Myocyte (in vitro differentiated cells): ENCODE measurements at places on chromosomes 7 and 10. TPM values are rescaled to one million over a fixed set of nuclear protein-coding genes. Genes with fewer than 3 reads are reported as not detected.

The ARF5 gene
- 286 and 353 TPM in 2 replicates for total RNA-seq

The CREM gene
- 75.2 and 78.4 TPM in 2 replicates for total RNA-seq

The ACTA2 gene
- total RNA-seq, result 1,010 and 1,436 TPM in 2 replicates

The MLXIPL gene
- 10.6 and 18.6 TPM in 2 replicates for total RNA-seq

The SPDYE18 gene
- total RNA-seq, result not detected in 2 replicates

The SDHAF3 gene
- 18.0 and 26.7 TPM in 2 replicates for total RNA-seq

The PSMA2 gene
- total RNA-seq, result 145 and 162 TPM in 2 replicates

The MGMT gene
- 18.7 and 20.9 TPM in 2 replicates for total RNA-seq

The WNT8B gene
- total RNA-seq, result not detected in 2 replicates

The TRPV5 gene
- total RNA-seq, result not detected in 2 replicates

The TCAF1 gene
- total RNA-seq, result 96.8 and 109 TPM in 2 replicates

The CPA5 gene
- total RNA-seq, result 0.16 and 0.21 TPM in 2 replicates

The EN2 gene
- 0.91 and 1.7 TPM in 2 replicates for total RNA-seq

DNA sequence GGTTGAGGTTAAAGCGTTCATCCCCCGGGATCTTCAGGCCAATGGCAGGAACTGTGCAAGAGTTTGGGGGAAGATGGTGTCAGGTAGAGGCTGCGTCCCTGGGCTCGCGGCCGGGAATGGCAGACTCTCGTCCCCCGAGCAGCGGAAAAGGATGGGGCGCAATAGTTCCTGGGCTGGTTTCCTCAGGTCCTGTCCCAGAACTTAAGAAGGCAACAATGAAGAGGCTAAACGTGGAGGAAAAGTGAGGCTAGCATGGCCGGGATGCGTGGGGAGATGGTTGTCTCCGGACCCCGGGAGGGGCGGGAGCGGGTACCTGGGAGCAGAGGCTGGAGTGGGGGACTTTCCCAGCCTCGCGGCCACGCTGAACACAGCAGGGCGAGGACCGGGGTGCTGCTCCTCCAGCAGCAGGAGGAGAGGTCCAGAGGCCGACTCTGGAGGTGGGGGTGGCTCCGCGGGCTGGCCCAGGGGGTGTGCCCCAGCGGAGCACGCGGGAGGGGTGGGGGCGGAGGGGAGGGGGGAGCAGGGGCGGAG lies 882 bp downstream of the IRF5 start:
- peak; percentile 13 for DNase-seq

DNA sequence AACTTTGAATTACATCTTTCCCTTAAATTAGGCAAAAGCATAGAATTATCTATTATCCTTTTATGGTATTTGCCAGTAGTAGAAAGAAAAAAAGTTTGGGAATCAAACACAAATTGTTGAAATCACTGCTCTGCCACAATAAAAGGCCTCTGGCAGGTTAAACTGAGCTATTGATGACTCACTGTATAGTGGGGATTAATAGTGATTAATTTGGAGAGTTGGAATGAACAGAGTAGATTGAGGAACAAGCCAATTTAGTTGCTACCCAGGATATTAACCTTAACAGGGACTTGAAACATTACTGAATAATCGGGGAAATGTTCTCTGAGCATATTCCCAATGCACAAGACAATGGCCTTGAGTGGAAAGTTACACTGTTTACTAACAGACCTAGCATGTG lies 33.1 kb downstream of the MASTL start:
- no peak for DNase-seq

GRCh38 chr7:28093623-28094232 lies 86.9 kb downstream of the JAZF1 start:
- DNase-seq, result peak; percentile 91

- no peak for DNase-seq
Measured at GRCh38 chr10:71471957-71472365, 75.2 kb downstream of the CDH23 start.

- no peak for DNase-seq
Measured at GRCh38 chr7:146366938-146367337, 250.3 kb downstream of the CNTNAP2 start.

- no peak for DNase-seq
Measured at GRCh38 chr10:2951235-2951835, 116.0 kb upstream of the PFKP start.

DNA sequence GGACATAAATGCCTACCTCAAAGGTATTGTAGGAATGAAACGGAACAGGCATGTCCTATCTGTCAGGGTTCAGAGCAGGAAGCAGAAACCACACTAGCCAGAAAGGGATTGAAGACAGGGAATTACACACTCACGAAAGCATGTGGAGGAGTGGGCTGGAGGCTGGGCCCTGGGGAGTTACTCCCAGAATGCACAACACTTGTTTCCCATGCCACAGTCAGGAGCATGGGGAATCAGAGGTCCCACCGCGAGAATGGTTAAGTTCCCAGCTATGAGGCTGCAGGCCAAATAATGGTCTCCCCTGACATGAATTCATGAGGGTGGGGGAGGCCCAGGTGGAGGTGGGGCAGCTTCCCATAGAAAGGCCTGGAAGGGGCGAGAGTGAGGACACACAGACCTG lies 212.7 kb downstream of the HERPUD2 start:
- DNase-seq, result peak; percentile 6

DNA sequence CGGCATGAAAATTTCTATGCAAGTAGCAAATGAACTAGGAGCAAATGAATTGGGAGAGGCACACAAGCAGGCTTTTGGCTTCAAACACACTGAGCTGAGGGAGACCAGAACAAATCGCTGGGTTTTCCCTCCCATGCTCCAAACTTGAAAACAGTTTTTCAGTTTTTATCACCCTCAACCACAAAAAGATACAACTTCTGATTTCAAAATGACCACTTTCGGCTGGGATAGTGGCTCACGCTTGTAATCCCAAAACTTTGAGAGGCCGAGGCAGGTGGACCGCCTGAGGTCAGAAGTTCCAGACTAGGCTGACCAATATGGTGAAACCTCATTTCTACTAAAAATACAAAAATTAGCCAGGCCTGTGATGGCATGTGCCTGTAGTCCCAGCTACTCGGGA lies 9.0 kb upstream of the CHUK start:
- DNase-seq, result no peak

- no peak for DNase-seq
Measured at GRCh38 chr7:150657526-150657925, 25.3 kb upstream of the GIMAP6 start.

DNA sequence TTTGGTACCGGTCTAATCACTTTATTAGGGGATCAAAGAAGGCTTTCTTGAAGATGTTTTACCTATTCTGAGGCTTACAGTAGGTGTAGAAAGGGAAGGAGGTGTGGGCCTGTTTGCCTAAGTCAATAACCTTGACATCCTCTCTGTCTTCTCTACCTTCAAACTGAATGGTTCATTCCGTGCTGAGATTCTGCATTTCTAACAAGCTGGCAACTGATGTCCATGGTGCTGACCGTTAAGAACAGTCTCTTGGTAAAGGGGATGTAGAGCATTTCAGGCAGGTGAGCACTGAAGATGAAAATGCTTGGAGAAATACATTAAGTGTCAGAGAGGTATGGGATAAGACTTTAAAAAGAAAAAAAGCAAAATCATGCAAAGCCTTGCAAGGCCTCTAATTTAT lies 51.5 kb upstream of the DGKB start:
- DNase-seq, result peak; percentile 18

DNA sequence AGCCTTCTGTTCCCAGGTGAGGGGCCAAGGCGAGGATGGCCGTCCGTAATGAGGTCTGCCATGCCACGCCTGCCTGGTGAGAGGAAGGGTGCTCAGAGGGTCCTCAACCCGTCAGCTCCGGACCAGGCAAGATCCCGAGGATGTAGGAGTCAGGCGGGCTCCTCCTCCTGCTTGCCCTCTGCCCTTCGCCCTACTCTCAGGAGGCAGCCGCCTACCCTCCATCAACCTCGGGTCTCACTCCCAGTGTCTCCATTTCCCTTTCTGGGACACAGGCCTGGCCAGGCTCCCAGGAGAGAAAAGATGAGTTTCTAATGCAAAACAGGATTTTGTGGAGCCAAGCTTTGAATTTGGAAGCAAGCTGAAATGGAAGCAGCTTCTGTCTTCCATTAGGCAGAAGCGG lies 184.0 kb downstream of the PTPN20 start:
- DNase-seq, result no peak

- DNase-seq, result no peak
Measured at GRCh38 chr10:63711361-63711760, 190.2 kb downstream of the REEP3 start.

GRCh38 chr10:34432589-34432988 lies 382.5 kb downstream of the PARD3 start:
- no peak for DNase-seq

DNA sequence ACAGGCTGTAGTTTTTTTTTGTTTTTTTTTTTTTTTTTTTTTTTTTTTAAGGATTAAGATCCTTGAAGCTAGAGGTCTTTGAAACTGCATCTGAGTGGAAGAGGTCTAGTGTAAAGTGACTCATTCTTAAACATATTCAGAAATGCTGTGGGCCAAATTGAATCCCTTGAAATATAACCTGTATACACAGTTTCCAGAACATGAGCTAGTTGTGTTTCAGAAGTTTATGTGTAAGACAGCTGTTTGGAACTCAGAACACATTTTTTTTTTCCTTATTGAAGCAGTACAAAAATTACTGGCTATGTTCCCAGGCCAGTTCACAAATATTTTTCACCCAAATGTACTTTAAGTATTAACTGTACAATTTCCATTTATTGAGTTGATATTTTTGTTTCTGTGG lies 67.9 kb downstream of the PPP1R9A start:
- peak; percentile 63 for DNase-seq

DNA sequence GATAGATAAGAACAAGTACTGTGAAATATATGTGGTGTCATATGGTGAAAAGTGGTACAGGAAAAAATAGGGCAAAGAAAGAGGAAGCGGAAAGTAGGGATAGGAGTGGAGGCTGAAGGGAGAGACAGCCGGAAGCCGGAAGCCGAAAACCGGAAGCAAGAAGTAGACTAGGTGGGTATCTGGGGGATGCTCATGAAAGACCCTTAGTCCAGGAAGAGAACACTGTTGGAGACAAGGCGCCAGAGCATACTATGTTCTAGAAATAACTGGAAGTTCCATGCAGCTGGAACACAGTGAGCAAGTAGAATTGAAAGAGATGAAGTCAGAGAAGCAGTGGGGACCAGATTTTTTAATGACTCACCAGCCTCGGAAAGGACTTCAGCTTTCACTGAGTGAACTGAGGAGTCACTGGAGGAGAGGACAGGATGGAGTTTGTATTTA lies 22.5 kb downstream of the ST8SIA6 start:
- peak; percentile 36 for DNase-seq

- DNase-seq, result peak; percentile 78
Measured at GRCh38 chr7:44824894-44825526, 22.9 kb downstream of the H2AZ2 start.

GRCh38 chr7:23654508-23654907 lies 25.5 kb upstream of the FAM221A start:
- DNase-seq, result peak; percentile 34

DNA sequence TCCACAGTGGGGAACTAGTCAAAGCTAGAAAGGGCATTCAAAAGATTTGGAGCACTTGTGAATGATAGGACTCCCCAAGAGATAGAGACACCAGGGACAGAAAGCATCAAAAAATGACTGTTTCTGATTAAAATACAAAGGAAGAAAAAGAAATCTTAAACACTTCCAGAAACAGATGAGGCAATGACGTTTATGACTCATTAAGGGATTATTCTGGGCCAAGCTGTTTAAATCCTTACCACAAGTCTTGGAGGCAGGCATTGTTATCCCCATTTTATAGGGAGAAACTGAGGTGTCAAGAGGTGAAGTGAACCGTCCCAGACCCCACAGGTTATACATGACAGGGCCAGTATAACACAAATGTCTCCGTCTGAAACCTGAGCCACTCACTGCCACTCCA lies 68.3 kb upstream of the AMPH start:
- no peak for DNase-seq

DNA sequence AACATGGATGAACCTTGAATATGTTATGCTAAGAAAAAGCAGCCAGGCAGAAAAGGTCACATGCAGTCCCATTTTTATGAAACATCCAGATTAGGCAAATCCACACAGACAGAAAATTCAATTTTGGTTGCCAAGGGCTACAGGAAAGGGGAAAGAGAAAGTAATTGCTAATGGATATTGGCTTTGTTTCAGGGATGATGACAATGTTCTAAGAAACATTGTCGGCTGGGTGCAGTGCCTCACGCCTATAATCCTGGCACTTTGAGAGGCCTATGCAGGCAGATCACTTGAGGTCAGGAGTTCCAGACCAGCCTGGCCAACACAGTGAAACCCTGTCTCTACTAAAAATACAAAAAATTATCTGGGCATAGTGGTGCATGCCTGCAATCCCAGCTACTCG lies 23.0 kb downstream of the ZNF33B start:
- no peak for DNase-seq

DNA sequence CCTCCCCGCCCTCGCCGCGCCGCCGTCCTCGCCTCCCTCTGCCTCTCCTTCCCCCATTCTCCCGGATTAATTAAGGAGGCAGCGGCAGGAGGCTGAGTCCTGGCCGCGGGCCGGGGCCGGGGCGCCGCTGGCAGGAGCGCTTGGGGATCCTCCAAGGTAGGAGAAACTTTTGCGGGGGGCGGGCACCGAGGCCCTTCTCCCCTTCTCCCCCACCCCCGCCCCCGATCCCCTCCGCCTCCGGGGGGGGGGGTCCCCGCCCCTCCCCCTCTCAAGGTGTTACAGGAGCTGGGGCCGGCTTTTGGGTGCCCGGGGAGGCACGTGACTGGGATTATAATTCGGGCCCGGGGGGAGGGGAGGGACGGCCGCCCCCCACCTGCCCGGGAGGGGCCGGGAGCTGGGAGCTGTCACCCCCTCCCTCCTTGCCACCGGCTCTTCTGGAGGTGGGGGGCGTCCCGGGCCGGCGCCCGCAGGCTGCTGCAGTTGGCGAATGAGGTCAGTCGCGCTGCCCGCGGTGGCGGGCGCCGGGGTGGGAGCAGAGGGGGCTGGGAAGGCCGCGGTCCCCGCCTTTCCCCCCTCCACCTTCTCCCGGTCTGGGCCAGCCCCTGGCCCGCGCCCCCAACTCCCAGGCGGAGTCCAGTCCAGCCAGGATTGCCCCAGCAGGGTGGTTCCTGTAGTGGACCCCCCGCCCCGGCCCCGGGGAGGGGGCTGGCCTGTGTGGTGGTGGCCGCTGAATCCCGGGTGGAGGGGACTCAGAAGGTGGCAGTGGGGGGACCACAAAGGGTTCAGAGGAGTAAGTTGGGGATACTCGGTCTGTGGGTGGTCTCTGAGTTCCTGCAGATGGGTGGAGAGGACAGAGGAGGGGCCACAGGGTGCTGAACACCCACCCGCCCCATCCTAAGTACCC lies 567 bp downstream of the GTF2IRD1 start:
- peak; percentile 62 for DNase-seq

GRCh38 chr7:73647725-73648592 lies 19.7 kb upstream of the VPS37D start:
- DNase-seq, result no peak

DNA sequence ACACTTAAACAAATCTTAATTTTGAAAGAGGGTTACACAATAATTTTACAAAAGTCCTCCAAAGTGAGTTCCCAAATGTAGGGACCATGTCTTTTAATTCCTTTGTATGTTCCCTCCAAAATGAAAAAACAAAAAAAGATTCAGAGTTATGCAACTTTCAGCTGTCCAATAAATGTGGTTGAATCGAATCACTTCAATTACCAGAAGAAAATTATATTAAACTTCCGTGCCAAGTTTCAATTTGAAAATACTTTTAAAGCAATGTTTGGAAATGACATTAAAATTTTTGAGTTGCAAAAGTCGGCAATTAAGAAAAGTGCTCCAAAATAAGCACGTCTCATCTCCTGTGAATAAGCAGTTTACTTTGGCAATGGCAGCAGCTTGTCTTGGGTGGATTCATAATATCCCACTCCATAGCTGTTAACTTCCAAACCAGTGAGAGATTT lies 60.3 kb upstream of the C1GALT1 start:
- DNase-seq, result no peak

- DNase-seq, result no peak
Measured at GRCh38 chr7:117217106-117218035, 105.5 kb downstream of the WNT2 start.

GRCh38 chr7:20545016-20545415 lies 70.5 kb upstream of the ABCB5 start:
- DNase-seq, result no peak
